ENCODE measurements at places on chromosomes 12 and 14. TPM values are rescaled to one million over a fixed set of nuclear protein-coding genes. Genes with fewer than 3 reads are reported as not detected.

GRCh38 chr14:92417759-92418158, 94.8 kb downstream of the SLC24A4 start:
- DNase-seq: no peak

GRCh38 chr14:69953266-69953915, 74.2 kb downstream of the SMOC1 start:
- no peak for DNase-seq

GRCh38 chr14:102930138-102930752, 7.8 kb downstream of the AMN start:
- DNase-seq: no peak

OR6C68 gene
- total RNA-seq: not detected

- DNase-seq: no peak
These were observed 17.3 kb downstream of the ARID4A start for GRCh38 chr14:58315606-58316005.

DNA sequence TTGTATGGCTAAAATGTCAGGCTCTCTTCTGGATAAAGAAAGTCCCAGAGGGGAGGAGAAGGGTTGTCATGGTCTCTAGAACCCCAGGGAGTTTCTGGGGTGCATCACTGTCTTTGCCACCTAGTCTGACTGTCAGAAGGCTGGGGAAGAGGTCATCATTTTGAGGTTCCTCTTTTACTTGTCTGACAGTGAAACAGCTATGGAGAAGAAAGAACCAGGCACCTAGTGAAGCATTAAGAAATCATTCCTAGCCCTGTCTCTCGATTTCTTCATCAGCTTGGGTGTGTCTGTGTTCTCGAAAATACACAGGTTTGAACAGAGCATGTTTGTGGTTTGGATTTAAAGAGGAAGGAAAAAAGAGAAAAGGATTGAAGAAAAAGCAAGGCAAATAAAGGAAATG, 158.7 kb upstream of the LRIG3 start:
- DNase-seq: no peak

- DNase-seq: peak; percentile 33
These were observed 10.0 kb upstream of the SNRPF start for GRCh38 chr12:95848575-95849388.

PRH2 gene
- not detected for total RNA-seq

DNA sequence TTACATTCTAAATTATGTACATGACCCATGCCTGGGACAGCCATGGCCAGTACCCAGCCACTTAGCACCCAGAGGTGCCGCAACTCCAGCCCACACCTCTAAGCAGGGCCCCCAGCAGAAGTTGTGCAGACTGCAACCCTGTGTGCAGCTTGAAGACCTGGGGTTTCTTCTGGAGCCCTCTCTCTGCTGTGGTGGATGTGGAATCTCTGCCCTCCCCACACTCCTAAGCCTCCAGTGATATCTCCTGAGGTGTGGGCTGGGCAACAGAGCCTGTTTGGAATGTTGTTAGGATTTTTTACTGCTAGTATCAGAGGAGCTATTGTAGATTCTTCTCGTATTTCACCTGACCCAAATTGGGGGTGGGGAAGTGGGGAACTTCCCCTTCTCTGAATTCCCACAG, 59.4 kb upstream of the TUNAR start:
- no peak for DNase-seq

DNA sequence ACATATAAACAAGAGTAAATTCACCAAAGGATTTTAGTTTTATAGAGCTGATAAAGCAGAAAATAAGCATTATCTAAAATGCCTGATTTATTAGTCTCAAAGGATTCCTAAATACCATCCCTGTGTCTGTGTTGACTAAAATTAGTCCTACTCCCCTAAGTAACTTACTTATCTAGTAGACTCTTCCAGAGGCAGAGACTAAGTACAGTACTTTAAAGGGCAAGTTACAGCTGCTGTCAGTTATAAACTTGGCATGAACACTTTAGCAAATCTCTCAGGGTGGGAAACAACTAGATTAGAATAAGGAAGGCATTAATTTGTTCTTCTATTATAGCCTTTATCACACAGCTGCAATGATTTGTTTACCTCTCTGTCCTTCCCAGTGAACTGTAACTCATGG, 46.0 kb downstream of the ATP2B1 start:
- DNase-seq: no peak

GRCh38 chr14:68516342-68516741, 276.5 kb downstream of the ZFP36L1 start:
- DNase-seq: no peak

DNA sequence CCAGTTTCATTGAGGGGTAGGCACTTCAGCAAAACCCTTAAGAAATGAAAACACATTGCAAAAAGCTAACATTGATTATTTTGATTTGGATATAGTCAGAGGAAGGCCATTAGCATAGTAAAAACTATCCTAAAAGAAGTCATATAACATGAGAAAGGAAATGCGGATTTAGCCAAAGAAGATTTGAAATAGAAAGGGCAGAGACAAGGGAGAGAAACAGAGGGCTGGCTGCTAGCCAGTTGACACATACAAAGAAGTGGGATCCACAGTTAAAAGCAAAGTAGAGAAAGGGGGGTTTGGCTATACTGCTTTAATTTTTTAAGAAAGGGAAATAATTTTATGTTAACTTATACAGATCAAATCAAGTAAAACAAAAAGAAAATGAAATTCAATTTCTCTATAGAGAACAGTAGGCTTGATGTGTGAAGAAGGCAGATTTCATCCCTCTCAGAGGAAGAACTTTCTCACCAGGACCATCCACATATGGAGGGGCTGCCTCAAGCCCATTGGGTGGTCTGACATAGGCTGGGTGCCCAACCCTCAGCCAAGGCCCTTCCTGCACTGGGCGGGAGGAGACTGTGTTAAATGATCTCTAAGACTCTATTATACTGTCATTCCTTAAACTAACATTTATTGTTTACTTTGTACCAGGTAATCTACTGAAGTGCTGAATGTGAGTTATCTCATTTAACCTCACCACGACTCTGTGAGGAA, 420.3 kb downstream of the CCDC91 start:
- no peak for DNase-seq

DNA sequence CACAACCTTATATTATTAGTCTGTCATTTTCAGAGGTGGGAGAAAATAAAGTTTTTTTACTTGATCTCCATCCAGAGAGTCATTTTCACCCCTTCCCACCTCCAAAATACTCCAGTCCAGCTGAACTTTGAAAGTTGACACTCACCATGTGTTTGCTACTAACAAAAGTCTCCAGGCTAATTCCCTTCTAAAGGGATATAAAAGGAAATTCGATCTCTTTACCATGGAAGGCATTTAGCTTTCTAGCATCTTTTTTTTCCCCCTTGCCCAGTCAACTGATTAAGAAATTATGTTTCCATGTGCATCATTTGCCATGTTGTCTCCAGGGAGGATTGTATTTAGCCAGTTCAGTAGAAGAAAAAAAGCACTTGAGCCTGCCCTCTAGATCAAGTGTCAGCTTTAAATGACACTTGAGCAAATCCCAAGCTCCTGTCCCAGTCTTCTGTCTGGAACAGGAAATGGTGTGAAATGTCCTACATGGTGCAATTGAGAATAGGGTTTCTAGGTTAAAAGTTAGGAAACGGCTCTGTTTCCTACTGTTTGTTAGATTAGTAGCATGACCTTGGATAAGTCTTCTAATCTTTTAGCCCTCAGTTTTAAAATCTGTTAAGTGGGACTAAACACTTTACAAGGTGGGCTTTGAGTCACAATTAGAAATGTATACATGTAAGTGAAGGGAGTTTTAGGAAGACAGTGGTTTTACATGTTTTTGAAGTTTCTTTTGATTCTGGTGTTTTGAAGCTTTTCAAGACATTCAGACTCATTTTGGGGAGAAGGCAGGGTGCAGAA, 67.2 kb downstream of the GNS start:
- no peak for DNase-seq

DNA sequence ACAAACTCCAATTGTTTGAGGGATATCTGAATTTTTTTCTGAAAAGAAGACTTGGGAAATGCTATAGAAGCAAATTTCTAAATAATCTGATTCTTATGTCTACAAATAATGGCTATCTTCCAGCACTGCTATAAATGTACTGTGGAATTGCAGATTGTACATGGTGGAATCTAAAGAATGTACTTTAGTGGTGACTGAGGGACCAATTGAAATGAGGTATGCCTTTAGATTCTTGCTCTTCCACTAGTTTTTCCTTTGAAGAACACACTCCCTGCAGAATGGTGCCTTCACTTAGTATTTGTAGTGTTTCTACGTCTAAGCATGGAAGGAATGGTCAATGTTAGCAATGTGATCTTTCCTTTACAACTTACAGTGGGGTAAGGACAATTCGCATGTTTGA, 11.7 kb upstream of the PRB4 start:
- no peak for DNase-seq

DNA sequence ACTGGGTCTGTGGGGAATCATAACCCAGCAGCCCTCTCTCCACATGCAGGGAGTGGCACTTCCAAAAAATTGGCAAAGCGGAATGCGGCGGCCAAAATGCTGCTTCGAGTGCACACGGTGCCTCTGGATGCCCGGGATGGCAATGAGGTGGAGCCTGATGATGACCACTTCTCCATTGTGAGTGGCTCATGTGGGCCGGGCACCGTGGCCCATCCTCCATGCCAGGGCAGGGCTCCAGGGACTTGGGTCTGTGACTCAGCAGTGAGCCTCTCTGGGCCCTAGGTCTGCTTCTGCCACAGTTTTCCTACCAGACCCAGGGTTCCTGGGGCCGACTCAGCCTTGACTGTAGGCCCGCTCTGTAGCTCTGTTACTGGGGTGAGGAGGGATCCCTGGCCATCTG, 2.2 kb downstream of the NPFF start:
- DNase-seq: peak; percentile 88

DNA sequence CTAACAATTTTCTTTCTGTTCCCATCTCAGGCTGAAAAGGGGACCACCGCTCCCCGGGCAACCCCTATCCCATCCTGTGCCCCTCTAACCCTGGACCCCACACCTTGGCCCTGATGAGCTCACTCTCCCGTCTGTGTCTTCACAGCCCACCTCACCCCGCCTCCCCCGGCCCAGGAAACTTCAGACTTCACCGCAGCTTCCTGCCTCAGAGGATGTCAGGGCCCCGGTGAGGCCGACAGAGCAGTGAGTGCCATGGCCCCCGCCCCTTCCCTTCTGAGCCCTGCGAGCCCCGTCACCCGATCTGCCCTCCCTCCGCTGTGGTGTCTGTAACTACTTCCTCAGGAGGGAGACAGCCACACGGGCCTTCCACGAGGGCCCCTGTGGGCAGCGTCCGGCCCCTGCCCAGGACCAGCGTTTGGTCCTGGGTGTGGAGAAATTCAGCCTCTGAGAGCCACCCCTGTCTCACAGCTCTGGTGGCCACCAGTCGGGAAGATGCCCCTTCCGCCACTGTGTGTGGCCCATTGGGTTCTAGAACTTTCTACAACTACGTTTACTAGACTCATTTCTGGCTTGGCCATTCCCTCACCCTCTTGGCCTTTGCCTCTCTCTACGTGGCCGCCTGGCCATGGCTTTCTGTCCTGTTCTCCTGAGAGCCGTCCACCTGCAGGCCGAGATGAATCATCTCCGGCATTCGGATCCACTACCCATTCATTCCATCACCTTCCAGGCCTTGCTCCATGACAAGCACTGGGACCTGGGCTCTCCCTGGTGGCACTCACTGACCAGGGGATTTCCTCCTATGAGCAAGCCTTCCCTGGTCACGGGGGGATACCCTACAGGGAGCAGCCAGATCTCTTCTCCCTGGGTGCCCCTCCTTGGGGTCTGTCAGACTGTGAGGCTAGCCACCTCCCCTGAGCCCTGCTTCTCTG, 3.4 kb downstream of the RHOF start:
- DNase-seq: no peak

DNA sequence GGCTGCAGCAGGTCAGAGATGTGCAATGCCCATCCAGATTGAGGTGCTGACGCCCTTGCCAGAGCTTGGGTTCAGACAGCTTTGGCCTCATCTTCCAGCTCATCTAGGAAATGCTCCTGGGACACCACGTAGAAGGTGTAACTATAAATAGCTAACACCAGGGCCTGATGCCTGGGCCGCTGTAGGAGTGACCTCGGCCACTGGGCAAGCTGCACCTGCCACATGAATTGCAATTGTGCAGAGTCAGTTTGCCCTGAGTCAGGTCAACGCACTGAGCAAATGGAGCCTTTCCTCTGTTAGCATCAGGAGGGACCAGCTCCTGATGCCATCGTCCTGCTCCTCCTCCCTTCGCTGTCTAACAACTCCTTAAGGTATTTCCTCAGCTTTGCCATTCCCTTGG, 17.4 kb upstream of the DNM1L start:
- DNase-seq: no peak

DNA sequence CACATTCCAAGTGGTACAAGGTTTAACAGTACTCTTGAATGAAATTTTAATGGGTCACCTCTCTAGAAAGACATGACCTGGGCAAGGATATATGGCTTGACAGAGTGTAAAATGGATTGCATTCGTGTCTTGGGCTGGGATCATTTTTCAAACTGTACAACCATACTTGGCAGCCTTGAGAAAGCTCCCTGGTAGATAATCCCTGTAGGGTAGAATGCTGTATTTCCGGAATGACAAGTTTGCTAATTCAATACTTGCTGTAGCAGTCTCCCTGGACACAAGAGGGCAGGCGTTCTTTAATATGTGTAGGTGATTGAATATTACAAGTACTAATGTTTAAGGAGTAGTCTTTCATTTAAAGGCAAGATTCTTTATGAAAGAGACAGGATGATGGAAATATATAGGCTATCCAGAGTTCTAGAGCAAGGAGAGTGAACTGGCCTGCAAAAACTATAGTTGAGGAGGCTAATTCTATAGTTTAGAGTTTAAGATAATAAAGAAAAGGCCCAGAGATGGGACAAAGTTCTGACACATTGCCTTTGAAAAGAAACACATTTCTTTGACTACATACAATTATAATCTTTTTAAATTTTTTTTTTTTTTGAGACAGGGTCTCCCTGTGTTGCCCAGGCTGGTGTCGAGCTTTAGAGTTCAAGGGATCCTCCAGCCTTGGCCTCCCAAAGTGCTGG, 53.4 kb downstream of the PLBD1 start:
- no peak for DNase-seq

- no peak for DNase-seq
These were observed 113.4 kb downstream of the NT5DC3 start for GRCh38 chr12:103727638-103728037.

- DNase-seq: no peak
These were observed 16.2 kb upstream of the SMARCC2 start for GRCh38 chr12:56205445-56205844.

PTCSC3 gene
- total RNA-seq: not detected

GRCh38 chr12:130513556-130513955, 175.9 kb downstream of the PIWIL1 start:
- no peak for DNase-seq

SRRM4 gene
- total RNA-seq: not detected

DNA sequence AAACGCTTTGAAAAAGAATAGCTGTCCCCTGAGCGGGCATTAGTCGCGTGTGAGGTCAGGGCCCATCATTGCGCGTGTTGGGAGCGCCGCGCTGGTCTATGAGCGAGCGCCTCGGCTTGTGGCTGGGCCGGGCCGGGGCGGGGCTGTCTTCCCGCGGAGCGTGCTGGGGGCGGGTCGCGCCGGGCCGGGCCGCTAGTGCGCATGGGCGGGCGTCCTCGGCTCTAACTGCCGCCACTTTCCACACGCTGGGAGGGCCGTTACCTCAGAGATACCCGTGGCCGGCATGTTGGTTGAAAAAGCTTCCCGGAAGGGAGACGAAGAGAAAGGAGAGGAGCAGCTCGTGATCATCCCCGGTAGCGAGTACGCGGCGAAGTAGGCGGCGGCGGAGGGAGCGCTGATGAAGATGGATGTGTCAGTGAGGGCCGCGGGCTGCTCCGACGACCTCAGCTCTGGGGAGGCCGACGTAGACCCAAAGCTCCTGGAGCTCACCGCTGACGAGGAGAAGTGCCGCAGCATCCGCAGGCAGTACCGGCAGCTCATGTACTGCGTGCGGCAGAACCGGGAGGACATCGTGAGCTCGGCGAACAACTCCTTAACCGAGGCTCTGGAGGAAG, at the start of gene EID3:
Gene EID3, plus strand, starts transcription at position 202 of the 614 bp plus-strand sequence. Its CDS starts 196 bp downstream, at position 398.
- peak; percentile 90 for DNase-seq

RDH12 gene
- total RNA-seq: 0.20 TPM

Measured in MG63 (cell line).